ENCODE measurements at places on chromosomes 13 and 19.

DNA sequence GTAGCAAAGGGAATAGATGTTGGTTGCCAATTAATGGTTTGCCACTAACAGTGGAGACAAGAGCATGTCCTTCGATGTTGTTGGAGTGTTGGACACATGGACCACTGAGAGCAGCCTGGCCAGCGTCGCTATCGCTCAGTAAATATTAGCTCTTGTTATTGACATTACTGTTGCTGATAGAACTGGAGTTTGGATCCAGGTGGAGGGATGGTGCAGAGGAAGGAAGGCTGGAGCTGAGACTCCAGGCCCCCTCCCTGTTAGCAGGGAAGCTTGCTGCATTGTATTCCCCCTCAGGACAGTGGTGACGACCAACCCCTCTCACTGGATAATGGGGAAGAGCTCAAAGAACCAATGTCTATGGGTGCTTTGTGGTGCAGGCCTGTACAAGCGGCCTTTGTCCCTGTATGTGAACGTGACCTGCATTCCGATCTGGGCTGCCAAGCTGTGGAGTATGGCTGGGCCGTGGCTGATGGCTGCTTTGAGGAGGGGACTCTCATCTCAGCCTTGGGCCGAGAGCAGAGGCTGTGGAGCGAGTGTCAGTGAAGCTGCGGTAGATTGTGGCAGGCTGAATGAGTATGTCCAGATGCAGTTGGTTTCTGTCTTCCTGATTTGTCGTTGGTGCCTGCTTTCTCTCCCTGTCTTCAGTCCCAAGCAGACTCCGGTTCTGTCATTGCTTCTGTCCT, 7.0 kb downstream of the CLASRP start:
- no peak for DNase-seq

- DNase-seq, result no peak
Observed at GRCh38 chr13:26342898-26343297, 89.0 kb downstream of the CDK8 start.

GRCh38 chr19:1825909-1826556, 14.0 kb upstream of the ATP8B3 start:
- peak; percentile 76 for DNase-seq

DNA sequence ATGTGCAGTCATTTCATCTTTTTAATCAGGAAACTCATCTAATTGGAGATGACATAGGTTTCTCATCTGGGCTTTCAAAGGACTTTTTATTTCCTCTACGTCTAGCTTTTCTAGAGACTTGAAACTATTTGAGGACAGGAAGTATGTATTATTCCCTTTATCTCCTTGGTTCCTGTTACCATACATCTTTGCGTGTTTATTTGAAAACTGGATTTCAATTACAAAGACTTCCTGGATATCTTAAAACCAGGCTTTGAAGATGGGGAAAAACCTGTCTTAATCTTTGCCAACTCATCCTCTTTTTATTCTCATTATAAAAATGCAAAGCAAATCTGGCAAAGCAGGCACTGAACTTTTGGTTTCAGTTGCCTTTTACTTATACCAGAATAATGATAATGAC, 130.5 kb downstream of the LMO7 start:
- DNase-seq, result no peak

DNA sequence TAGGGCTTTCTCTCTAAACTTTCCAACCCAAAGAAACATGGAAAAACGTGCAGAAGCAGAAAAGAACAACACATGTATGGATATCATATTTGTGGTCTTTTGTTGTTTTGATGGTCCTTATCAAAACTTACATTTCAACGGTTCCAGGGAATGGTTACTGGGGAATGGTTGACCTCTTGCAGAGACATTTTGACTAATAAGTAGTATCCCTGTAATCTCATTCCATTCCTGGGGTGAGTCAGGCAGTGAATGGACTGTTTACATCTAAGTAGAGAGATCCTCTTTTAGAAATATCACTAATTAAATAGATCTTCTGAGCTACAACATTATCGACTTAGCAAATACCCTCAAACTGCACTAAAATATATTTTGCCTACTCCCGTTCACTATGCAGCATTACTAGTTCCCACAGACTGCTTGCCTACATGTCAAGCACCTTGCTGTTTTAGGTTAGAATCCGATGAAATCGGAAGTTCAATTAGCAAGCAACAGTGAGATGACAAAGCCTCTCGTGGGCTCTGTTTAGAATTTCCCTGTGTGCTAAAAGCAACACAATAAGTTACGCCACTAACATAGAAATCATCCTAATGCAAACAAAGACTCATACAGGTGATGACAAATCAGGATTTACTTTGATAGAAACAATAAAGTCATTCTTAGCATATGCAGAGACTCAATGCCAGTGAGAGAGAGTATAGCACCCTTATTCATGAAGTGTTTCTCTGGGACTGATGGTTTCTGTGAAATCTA, 797.7 kb upstream of the ARGLU1 start:
- DNase-seq, result no peak

DNA sequence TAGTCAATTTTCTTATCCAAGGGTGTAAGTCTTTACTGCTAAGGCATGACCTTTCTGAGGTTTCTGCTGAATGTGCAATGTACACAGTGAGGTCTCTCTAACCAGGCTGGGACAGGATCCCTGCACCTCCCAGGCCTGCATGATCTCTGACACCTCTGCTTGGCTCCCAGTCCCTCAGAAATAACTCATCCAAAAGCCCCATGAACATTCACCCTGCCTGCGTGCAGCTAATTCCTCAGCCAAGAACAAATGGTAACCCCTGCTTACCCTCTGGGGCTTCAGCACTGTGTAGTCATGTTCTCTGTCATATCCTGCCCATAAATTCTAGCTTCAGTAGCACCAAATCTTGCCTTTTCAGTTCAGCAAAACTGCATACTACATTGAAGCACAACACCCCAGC, 1146.3 kb upstream of the MIR17HG start:
- DNase-seq, result no peak

GRCh38 chr13:42807241-42807640, 25.9 kb downstream of the FAM216B start:
- no peak for DNase-seq

GRCh38 chr19:39745643-39746042, 7.8 kb upstream of the CLC start:
- no peak for DNase-seq

- DNase-seq, result no peak
Observed at GRCh38 chr13:23592596-23592995, 22.4 kb downstream of the TNFRSF19 start.

- no peak for DNase-seq
Observed at GRCh38 chr13:78372581-78372980, 230.8 kb downstream of the POU4F1 start.

DNA sequence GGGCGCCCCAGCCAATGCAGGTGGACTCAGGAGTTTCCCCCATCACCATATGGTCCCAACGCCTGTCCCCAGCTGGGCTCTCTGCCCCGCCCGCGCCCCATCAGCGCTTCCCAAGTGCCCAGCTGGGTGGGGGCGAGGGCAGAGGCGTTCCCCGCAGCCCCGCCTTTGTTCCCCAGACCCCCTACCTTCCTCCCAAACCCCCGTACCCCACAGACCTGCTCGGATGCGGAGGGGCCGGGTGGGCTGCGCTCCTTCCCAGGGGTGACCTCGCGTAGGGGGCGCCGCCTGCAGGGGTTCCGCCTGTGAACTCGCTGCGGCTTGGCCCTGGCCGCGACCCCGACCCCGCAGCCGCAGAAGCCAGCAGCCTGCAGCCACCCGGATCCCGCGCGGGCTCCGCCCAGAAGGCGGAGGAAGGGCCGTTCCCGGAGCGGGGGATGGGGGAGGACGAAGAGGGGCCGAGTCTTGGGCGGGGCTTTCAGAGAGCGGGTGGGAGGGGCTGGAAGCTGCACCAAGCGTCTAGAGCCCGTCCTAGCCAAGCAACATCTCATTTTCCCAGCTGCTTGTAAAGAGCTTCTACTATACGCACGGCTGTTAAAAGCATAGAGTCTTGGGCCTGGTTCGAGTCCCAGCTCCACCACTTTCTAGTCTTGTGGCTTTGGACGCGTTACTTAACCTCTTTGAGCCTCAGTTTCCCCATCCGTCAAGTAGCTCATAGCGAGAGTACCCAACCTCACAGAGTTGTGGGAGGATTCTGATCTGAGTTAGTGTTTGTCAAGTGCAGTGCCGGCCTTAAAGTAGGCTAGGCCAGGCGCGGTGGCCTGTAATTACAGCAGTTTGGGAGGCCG, at the start of gene RAB3D:
Gene RAB3D, minus strand, starts transcription at position 404 of the 845 bp plus-strand sequence. CDS start 2,258 bp downstream, outside the sequence.
- peak; percentile 81 for DNase-seq

DNA sequence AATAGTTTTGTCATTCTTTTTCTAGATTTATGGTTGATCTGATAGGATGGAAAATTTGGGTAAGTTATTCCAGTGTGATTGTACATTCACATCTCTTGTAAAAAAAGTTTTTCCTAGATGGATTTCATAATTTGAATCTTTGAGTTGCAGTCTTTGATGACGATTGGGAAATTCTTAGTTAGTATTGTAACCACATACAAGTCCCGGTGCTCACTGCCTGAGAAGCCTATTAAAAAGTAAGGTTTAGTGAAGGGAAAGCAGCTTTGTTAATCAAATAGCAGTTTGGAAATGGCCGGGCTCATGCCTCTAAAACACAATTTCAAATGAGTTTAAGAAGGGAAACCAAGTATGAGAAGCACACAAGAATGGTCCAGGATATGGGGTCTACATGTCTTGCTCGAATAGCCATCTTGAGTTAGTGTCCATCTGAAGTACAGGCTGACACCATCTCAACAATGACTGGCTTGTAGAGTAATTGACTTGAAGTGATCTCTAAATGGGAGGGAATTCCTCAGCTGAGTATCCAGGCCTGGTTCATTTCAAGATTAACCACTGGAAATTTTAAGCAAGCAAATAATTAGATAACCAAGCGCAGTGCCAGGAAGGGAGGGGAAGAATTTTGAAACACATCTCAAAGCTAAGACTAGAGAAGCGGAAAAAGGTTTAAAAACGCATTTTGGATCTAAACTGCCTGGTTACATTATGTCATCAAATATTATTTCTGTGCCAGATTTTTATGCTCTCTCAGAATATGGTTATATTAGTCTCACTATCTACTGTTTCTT, 1145.6 kb upstream of the MIR17HG start:
- no peak for DNase-seq

- no peak for DNase-seq
Observed at GRCh38 chr19:6752256-6753177, 13.0 kb downstream of the TRIP10 start.

DNA sequence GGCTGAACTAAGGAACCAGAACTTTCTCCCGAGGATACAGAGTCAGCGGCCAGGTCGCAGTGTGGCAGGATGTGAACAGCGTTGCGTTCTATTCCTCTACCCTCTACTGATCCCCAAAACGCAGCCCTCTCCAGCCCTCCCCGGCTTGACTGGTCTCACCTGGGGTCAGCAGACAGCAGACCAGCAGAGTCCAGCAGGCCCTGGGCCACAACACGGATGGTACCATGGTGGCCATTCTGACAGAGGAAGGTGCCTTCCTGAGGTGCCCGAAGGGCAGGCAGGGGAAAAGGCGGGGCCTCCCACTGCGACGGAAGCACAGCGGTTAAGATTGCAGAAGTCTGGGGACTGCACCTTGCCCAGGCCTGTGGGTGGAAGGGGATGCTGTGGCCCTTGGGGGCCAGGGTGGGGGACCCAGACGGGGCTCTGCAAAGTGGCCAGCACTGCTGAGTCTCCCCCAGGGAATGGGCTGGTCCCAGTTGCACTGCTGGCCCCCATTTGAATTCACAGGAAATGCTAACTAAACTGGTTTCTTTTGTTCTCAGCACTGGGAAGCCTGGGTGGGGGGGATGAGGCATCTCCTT, at the start of gene ICAM3:
Gene ICAM3, minus strand, starts transcription at position 245 of the 581 bp plus-strand sequence. Its CDS starts 10 bp downstream, at position 235.
- peak; percentile 30 for DNase-seq

DNA sequence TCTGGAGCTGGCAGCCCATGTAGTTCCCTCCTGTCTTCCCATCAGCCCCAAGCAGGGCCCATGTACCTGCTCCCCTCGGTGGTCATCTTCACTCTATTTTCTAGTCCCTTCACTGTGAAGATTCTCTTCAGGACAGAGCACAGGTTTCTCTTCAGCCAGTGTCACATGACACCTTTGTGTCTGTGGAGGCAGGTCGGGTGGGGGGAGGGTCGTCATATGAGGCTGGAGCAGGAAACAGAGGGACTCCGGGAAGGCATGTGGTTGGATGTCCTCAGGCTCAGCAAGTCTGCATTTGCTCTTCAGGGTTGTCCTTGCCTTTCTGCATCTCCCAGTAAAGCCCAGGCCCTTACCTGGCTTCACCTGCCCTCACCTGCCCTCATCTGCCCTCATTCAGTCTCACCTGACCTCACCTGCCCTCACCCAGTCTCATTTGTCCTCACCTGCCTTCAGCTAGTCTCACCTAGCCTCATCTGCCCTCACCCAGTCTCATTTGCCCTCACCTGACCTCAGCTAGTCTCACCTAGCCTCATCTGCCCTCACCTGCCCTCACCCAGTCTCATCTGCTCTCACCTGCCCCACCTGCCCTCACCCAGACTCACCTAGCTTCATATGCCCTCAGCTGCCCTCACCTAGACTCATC, 120.3 kb downstream of the ZDHHC20 start:
- DNase-seq, result no peak

DNA sequence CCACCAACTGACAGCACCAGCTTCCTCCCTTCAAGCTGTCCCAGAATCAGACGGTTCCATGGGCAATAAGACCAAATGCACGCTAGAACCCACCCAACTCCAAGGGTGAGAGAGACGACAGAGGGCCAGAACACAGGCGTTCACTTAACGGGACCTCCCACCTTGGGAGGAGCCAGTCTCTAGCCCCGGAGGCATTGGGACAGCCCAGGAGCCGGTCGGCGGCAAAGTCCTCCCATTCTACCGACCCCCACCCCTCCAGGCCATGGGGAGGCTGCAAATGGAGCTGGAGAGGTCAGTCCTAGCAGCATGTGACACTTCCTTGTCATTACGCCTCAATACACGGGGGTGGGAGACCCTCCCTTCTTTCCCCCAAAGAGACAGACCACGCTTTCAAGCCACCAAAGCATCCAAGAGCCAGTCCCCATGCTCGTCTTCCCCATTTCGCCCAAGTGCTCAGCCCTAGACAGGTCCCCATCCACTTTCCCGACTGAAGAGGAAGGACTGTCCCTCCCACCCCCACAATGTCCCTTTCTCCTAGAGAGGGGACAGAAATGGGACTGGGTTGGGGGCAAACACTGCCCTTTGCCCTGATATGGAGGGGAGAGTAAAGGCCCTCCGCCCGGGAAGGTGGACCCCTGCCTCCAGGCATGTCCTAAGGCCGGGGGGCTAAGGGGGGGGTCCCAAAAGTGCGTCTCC, 964 bp downstream of the KHSRP start:
- DNase-seq, result no peak

Measured in naive thymus-derived CD8-positive, alpha-beta T cell (primary cell).